ENCODE measurements at places on chromosomes 3 and 15.
A peak's percentile ranks its signal among the peaks of the same experiment; 100 is the strongest.

DNA sequence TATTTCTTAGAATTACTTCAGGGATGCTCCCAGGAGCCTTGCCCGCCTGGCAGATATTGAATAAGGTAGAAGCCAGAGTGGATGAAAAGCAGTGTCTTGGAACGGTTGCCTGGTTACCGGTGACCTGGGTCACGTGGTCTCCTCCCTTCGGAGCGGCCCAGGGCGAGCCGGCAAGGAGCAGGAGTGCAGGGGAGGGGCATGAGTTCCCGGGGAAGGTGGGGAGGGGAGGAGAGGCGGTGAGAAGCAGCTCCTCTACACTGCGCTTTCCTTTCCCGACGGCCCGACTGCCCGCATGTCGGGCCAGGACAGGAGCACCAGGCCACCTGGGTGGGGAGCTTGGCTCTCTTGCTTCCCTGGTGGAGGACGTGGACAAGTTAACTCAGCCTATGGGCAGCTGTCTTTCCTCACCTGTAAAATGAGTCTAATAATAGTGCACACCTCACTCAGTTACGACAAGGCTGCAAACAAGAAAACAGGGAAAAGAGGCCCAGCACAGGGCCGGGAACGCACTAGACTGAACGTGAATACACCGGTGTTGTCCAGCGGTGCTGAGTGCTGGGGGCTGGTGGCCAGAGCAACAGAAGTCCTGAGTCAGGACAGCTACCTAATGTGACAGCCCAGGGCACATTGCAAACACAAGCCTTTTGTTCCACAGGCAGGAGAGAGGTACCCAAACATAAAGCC is 198.3 kb downstream of the ADAMTS9 start:
- no peak for DNase-seq

GRCh38 chr15:64182859-64183370 is 20.1 kb upstream of the PPIB start:
- DNase-seq: no peak

DNA sequence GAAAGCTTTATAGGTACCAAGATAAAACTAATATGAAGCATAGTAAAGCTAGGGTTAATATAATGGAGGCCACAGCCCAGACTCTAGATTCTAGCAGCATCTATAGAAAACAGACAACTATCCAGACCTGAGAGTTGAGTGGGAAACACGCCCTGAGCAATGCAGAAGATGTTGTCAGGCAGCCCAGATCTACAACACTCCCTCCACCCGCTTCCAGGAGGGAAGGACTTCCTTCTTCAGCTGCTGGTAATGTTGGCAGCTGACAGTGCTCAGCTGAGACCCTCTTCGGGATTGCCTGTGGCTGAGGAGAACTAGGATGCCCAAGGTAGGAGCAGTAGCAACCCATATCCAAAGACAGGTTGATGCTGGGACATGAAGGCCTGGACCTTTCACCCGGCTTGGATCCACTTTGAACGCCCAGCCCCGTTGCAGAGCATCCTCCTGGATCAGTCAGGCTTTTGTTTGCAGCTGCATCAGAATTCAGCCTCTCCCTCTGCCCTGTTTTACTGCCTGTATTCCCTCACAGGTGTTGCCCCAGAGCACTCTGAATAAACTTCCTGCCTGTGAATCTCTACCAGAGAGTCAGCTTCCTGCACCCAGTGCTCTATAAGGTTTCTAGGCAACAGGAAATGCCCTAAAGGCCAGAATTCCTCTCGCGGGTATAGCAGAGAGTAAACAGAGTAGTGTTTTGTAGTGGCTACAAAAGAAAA is 174.7 kb upstream of the IL12A start:
- DNase-seq: no peak

DNA sequence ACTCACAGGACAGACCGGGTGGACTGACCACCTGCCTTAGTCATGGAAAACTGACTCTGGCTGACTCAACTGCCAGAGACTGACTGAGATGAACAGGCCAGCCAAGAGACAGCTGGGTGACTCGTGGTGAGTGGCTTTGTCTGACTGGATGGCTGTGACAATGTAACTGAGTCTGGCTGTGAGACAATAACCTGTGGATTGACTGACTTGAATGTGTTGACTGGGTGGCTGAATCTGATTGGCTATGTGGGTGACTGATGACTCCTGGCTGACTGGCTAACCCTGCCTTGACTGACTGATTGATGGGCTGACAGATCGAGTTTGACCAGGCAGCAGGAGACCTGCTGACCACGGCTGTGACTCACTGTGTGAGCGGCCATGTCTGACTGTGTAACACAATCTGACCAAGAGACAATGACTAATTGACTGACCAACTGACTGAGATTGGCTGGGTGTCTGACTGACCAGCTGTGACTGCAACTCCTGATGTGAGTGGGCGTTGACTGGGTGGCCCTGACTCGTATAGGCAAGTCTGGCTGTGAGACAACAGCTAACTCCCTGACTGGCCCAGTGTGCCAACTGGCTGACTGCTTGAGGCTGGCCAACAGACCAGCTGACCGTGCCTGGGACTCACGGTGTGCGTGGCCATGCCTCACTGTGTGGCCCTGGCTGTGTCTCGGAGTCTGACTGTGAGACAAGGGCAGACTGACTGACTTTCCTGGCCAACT is 509.1 kb downstream of the SHQ1 start:
- DNase-seq: peak; percentile 72

All from activated T-cell treated with anti-CD3 and anti-CD28 coated beads for 24 hours (primary cell).